Peyer's patch (tissue), 4 donors: ENCODE measurements at places on chromosomes 12 and 14. TPM values are rescaled to one million over a fixed set of nuclear protein-coding genes. Genes with fewer than 3 reads are reported as not detected.

Gene CELA1
- total RNA-seq: not detected

GRCh38 chr12:131550121-131550520 lies 160.8 kb upstream of the SFSWAP start:
- no peak for DNase-seq

Gene KRT73
- total RNA-seq: 0.40 TPM

GRCh38 chr12:71640316-71640715 lies 23.3 kb downstream of the ZFC3H1 start:
- DNase-seq: no peak

DNA sequence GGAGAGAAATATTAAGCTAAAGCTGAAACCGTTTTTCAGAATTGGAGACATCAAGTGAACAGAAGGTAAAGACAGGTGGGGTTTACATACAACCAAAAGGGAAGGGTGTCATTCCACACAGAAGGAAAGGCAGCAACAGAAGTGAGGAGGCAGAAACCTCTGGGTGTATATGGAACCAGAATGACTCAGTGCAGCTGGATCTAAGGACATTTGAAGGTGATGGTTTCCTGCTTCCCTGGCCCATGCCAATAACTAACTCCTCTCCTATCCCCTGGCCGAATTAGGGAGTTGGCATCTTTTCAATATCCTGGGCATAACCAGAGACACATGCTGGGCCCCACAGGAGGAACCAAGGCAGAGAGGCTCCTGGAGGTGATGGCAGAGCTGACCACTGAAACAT lies 8.4 kb downstream of the NCKAP5L start:
- no peak for DNase-seq

GRCh38 chr12:1906579-1906978 lies 11.9 kb downstream of the CACNA2D4 start:
- DNase-seq: no peak

- no peak for DNase-seq
Measured at GRCh38 chr12:107474639-107475539, 210.7 kb upstream of the PWP1 start.

Gene SRRM4
- total RNA-seq: not detected

DNA sequence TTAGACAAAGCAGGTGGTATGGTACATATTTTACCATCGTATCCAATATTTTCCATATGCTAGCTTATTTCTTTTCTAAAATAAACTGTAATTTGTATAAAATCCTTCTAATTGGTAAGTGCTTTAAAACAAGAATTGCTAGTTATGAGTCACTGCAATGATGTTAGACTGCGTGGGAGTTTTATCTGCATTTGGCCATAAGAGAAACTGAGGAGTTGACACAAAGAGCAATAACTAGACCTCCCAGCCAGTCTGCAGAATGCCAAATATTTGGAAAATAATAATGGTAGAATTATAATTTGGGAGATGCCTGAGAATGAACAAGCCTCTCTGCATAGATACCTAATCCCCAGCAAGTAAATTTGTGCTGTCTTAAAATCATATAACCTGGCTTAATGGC lies 61.7 kb upstream of the PTPRR start:
- DNase-seq: no peak

DNA sequence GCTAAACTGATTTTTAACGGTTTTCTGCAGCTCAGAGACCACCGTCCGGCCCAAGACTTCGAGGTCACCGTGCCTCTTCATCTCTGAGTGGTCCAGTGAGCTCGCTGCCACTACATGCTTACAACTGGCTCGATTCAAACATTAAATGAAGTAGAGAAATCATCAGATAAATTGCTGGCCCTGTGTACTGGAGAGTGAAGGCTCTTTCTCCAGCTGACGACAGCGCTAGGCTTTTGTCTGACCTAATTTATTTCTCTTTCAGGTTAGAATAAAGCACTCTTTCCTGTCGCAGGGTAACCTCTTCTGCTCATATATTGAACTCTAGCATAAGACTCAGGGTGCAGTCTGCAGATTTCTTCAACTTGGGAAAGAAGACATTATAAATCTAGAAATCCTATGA lies 6.4 kb downstream of the BCL11B start:
- no peak for DNase-seq

Gene WSCD2
- not detected for total RNA-seq

DNA sequence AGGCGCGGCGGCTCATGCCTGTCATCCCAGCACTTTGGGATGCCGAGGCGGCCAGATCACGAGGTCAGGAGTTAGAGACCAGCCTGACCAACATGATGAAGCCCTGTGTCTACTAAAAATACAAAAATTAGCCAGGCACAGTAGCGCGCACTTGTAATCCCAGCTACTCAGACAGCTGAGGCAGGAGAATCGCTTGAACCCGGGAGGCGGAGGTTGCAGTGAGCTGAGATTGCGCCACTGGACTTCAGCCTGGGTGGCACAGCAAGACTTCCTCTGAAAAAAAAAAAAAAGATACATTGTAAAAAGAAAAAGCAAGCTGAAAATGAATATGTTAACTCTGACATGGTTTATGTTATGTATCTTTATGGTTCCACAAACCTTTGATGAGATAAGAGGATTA lies 33.6 kb downstream of the RPGRIP1 start:
- DNase-seq: peak; percentile 57

Gene OGFOD2
- total RNA-seq: 37.1 TPM

GRCh38 chr14:20623798-20624197 lies 17.7 kb downstream of the OR6S1 start:
- no peak for DNase-seq

Gene VRTN
- total RNA-seq: not detected

GRCh38 chr12:12705838-12706520 lies 10.0 kb upstream of the GPR19 start:
- no peak for DNase-seq

DNA sequence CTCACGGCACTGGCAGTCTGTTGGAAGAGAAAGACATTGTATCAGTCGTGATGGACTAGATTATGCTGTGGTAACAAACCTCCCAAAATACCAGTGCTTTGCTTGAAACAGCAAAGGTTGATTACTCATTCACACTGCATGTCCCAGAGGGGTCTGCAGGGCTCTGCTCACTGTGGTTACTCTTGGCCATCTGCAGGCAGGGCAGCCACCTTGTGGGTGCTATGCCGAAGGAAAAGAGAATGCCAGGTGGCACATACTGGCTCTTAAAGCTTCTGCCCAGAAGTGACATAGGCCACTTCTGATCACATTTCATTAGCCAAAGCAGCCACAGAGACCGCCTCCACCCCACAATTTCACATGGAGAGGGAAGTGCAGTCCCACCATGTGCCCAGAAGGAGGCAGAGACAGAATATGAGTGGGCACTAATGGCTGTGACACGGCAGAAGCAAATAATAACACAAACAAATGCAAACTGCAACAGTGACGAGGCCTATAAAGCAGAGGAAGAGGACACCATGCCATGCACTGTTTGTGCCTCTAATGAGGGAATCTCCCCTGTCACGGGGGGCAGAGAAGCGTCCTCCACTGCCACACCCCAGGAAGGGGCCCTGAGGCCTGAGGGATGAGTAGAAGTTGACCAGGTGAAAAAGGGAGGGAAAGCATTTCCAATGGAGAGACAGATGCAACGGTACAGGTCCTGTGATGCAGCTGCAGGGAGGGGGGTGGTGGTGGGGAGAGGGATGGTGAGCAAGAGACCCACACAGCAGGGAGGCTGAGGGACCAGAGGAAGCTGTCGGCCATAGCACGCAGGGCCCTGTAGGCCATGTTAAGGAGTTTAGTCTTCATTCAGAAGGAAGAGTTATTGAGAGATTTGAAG lies 51.7 kb upstream of the KICS2 start:
- DNase-seq: no peak

DNA sequence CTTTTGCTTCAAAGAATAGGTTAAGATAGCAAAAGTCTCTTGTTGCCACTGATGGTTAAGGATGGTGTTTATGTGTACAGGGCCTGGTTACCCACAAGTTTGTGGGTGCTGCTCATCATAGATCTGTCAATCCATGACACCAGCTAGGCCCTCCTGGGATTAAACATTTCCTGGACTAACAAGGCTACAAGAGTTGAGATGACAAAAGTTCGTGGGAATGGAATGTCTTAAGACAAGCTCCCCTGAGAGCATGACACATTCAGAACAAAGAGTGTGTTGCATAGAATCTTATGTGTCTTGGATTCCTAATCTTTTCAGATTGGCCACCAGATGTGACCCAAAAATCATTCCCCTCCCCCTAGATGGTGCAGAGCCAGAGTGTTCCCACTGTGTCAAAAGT lies 592.5 kb upstream of the USP15 start:
- no peak for DNase-seq

DNA sequence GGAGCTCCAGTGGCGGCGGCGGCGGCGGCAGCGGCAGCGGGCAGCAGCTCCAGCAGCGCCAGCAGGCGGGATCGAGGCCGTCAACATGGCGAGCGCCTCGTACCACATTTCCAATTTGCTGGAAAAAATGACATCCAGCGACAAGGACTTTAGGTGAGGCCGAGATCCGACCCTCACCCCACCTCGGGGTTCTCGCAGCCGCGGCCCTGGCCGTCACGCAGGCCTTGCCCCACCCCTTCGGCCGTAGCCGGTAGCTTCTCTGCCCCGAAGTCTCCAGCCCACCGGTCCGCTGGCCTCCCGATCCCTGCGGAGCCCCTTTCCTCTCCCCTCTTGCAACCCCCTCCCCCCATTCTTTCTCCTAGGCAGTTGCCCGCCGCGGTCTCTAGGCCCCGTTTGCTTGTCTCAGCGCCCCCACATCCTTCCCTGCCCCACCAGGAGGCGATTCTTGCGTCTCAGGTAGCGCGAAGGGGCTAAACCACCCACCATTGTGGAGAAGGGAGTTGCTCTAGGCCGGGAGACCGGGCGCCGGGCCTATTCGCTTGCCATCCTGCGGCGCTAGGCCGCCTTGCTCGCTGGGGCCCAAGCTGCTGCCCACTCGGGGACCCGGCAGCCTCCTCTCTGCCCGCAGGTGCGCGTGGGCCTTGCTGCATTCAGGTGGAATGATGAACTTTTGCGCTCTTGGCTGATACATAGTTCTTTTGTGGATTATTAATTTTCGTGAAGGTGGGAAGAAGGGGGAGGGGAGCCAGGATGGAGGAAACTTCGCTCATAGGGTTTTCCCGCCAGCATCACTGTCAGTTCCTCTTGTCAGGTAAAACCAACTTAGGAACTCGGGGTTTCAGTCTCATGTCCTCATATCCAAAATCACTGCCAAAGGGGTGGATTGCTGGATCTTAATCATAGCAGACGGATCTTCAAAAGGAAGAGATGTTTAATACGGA lies 745 bp downstream of the CAND1 start:
- peak; percentile 73 for DNase-seq

Gene ASIC1
- 0.70 TPM for total RNA-seq

Gene ACVRL1
- total RNA-seq: 51.3 TPM

GRCh38 chr14:64875350-64875749 lies 4.4 kb downstream of the SPTB start:
- DNase-seq: no peak
